ENCODE measurements at places on chromosomes 16 and 17.

DNA sequence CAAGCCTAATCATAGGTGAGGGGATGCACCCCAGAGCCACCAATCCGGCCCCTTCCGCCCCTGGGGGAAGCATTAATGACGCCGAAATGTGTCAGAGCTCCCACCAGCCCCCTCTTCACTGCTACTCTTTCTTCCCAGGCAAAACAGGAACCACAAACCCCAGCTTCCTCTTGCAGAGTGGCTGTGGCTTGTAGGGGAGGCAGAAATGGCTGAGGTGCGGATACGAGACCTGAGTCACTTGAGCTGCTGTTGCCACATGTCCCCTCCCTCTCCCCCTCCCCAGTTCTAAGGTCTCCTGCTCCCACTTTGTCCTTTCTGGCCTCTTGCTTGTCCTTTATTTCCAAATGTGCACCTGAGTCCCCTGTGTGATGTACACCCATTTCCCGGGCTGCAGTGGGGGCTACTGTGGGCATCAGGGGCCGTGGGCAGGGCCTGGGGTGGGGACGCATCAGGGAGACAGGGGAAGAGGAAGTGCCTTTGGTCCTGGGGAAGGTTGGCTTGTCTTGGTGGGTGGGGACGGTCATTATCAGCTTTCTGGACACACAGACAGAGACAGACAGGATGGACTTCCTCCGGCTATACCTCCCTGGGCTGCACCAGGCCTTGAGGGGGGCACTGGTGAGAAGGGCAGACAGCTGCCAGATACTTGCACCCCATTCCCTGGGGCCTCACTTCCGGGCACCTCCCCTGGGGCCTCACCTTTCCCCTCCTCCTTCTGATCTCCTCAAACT, at the start of gene APOBR:
APOBR (plus strand) TSS at position 523 of the 731 bp plus-strand sequence; CDS start at position 562, 39 bp downstream.
- DNase-seq, result peak; percentile 95

- no peak for DNase-seq
Observed at GRCh38 chr17:72254808-72255449, 134.1 kb downstream of the SOX9 start.

GRCh38 chr16:88649195-88649923, 1.5 kb downstream of the CYBA start:
- no peak for DNase-seq

DNA sequence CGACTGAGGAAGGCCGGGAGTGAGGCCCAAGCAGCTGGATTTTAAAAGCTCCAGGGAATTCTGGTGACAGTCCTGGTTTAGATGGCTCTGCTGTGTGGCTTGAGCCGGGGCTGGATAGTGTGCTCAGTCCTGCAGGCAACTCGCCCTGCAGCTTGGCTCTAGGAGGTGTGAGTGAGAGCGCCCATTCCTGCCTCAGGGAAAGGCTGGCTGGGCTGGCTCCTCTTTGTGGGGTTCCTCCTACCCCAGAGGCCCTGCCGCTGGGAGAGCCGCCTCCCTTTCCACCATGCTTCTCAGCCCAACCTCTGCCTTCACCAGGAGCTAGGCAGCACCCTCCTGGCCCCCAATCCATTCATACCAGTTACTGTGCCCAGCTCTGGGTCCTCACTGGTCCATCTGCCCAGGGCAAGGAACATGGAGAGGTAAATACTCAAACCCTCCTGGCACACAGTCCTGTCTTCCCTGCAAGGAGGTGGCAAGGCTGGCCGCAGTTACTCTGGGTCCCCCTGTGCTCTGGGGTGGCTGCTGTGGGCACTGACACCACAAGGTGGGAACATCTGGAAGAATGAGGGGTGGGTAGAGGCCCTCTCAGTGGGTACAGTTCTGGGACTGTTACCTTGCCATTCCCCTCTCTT, 47.1 kb downstream of the VAC14 start:
- DNase-seq, result no peak

DNA sequence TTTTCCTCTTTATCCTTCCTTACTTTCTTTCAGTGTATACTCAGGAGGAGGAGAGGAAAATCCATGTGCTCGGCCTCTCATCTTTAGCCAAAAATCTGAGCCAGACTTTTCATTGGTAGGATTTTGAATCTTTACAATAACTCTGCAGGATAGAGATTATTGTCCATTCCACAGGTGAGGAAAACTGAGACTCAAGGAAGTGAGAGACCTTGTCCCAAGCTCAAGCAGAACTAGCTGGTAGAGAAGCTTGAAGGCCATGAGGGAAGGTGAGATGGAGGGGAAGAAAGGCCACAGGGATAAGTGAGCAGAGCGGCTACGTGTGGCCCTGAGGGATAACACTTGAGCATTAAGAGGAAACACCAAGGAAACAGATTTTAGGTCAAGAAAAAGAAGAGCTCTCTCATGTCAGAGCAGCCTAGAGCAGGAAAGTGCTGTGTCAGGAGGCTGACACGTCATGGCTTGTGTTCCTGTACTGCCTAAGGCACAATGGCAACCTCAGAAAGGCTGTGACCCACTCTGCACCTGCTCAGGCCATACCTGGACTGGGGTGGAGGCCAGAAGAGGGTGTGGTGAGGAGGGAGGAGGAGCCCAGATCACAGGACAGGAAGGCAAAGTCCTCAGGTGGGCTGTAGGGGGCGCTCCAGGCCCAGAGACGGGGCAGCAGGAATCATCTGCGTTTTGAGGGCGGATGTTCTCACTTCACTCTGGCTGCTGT, 11.9 kb downstream of the MT4 start:
- peak; percentile 89 for DNase-seq

- no peak for DNase-seq
Observed at GRCh38 chr16:25951999-25952398, 260.2 kb downstream of the HS3ST4 start.

DNA sequence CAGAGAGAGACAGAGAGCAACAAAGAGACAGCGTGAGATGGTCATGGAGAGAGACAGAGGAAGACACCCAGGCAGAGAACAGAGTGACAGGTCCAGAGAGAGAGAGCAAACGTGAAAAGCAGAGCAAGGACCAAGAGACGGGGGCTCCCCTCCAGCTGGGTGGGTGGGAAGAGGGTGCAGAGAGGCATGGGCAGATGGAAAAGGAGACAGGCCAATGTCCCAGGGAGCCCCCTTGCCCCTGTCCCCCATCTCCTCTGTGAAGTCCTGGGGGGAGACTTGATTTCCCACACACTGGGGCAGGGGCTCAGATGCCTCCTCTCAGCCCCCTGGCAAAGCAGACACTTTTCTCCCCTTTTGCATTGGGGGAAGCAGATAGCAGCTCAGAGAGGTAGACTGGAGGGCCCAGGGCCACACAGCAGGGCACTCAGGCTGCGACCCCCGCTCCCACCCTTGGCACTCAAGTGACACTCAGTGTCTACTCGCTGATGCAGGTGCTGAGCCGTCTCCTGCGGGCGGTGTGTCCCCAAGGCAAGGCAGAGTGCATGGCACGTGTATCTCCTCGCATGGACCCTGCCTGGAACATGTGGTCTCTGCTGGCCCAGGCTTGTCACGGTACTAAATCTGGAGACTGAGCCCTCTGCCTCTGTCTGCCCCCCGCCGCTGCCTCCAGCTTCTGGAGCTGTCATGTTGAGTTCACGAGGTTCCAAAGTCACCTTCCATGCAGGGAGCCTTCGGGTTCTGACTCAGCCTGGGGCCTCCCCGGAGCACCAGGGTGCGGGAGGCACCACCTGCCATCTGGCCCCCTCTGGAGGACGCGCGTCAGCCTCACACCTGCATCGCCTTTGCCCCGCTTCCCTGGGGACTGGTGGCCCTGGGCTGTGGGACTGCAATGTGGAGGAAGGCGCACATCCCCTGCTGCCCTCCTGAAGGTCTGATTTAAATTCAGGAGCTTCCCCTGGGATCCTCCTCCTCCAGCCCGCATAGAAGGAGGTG, 215.9 kb upstream of the GSE1 start:
- no peak for DNase-seq

- peak; percentile 87 for DNase-seq
Observed at GRCh38 chr17:77882481-77883212, 75.9 kb upstream of the TNRC6C start.

- DNase-seq, result no peak
Observed at GRCh38 chr16:55571-56136, 2.0 kb downstream of the SNRNP25 start.

- peak; percentile 41 for DNase-seq
Observed at GRCh38 chr17:27477050-27477888, 21.0 kb downstream of the KSR1 start.

DNA sequence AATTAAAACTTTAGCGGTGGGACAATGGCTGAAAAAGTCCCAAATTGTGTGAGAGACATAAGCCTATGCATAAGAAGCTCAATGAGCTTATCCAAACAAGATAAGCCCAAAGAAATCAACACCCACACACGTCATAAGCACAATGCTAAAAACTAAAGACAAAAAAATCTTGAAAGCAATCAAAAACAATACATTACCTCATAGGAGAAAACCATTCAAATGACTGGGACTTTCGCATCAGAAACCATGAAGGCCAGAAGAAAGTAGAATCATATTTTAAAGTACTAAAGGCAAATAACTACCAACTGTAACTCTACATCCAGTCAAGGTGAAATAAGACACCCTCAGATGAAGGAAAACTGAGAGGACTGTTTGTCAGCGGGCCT, 50.2 kb downstream of the ZCCHC14 start:
- DNase-seq, result no peak

DNA sequence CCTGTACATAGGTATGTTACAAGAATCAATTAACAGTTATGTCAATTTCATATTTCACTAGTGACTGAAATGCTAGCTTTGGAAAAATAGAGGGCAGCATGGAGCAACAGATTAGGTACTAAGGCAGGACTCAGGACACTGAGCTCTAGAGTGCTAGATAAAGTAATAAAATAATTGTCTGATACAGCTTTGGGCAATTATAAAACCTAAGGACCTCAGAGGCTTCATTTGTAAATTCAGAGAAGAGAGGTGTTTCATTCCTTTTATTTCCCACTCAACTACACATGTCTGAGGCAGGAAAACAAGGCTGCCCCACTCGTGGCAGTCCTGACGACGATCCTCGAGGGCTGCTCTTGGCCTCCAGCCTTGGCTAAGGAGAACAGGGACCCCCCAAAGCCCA, 81.5 kb downstream of the CA4 start:
- peak; percentile 8 for DNase-seq

GRCh38 chr16:50812046-50812445, 70.2 kb downstream of the CYLD start:
- no peak for DNase-seq

GRCh38 chr17:66444031-66444430, 141.6 kb downstream of the PRKCA start:
- DNase-seq, result no peak

- DNase-seq, result no peak
Observed at GRCh38 chr17:28612531-28612930, 1.5 kb downstream of the RSKR start.

- no peak for DNase-seq
Observed at GRCh38 chr17:45888392-45888791, 6.0 kb upstream of the MAPT start.

All from activated CD4-positive, alpha-beta T cell treated with anti-CD3 and anti-CD28 coated beads, Interleukin-2, amount 50 U/mL, for 16 hours (primary cell).